ENCODE measurements at places on chromosomes 7 and 10.

- DNase-seq: no peak
Observed at GRCh38 chr10:72126184-72126871, 38.0 kb upstream of the SPOCK2 start.

- no peak for DNase-seq
Observed at GRCh38 chr10:70286616-70287015, 2.8 kb upstream of the NPFFR1 start.

DNA sequence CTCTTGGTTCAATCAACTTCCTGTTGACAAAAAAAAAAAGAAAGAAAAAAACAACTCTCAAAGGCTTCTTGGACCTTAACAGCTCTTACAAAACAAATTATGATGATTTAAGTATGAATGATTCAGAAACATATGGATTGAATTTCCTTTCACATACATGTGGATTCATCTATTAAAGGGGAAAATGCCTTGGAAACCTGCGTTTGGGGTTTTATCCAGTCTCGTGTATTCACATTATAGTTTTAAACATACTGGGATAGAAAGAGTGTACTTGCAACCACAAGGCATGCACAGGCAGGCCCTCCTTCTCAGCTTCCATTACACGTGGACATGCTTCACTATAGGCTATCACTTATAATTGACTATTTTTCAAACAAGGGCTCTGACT, 286.7 kb downstream of the INHBA start:
- DNase-seq: no peak

GRCh38 chr10:5840314-5841307, 27.4 kb upstream of the GDI2 start:
- no peak for DNase-seq

DNA sequence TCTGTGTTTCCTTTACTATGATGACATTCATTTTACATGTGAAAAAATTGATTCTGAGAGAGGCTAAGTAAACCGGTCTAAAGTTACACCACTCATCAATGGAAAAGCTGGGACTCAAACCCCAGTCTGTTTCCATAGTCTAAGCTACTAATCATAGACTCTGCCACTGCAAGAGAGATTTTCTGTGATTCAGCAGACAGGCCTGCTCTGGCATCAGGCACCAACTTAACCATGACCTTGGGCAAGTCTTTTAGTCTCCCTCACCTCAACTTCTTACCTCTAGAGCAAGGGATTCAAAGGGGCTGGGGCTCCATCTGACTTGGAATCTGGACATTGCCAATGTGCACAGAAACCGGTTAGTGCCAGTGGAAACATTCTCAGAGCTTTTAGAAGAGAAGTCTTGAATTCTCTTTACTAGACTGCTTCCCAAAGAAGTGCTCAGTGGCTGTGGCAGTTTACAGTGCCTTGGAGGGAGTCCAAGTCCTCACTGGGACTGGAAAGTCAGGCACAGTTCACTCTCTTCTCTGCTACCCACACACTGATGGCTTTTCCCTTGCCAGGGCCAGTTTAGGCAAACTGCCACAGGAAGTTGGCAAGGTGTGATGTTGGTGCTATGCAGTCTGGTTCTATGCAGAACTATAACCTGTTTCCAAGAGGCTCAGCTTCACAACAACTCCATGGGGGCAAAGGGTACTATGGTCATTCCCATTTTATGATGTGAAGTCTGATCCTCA, 4.5 kb upstream of the BLNK start:
- no peak for DNase-seq
